ENCODE measurements at places on chromosomes 12 and 14.

DNA sequence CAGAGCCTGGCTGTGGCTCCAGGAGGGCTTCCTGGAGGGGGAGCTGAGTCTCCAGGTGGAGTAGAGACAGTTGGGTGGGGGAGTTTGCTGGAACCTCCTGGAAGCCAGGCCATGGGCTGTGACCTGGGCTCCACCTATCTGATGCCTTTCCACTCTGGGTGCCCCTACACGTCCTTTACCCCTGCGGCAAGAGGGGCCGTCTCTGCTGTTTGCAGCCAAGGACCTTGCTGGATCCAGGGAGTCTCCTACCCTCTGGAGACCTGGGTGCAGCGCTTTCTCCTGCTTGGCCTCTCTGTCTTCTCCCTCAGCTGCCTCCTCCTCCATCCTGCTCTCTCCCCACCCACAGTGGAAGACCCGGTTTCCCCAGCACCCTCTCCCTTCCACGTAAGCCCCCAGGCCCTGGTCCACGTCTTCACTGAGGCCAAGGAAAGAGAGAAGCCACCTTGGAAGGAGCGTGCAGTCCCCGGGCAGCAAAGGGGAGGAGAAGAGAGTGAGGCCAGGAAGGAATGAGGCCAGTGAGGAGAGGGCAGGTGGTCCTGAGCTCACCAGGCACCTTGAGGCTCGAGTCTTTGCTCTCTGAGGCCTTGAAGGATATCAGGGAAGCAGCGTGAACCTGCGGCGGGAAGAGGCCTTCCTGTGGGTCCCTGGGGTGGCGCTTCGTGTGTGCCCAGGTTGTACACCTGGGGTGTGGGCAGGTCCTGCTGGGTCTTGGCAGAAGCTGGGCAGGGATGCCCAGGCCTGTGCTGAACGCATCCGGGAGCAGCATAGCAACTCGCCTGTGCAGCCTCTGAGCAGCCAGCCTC, 294.3 kb upstream of the RTL1 start:
- DNase-seq = no peak

DNA sequence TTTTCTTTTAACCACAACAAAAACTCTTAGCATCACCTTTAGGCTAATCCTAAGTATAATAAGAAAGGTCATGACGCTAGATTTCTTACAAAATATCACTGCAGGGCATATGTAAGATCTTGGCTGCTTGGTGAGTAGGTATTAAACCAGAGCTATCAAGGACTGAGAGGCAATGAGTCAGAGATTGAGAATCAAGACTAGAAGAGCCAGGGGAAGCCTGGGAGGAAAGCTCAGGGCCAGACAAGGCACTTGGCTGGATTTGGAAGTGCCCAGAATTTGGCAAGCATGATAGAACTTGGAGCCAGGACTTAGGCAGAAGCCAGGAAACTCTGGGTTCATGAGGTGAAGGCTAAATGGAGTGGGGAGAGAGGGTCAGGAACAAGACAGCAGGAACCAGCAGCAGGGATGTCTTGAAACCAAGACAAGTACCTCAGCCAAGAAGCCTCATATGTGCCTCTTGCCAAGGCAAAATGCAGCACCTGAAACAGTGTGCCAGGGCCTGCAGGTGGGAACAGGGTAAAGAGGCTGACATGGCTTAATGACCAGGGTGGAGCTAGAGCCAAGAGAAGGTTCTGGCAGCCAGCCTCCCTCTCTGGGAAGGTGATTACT, 49.9 kb downstream of the PTHLH start:
- peak; percentile 75 for DNase-seq

GRCh38 chr12:109033239-109034196, 12.7 kb upstream of the SVOP start:
- no peak for DNase-seq

DNA sequence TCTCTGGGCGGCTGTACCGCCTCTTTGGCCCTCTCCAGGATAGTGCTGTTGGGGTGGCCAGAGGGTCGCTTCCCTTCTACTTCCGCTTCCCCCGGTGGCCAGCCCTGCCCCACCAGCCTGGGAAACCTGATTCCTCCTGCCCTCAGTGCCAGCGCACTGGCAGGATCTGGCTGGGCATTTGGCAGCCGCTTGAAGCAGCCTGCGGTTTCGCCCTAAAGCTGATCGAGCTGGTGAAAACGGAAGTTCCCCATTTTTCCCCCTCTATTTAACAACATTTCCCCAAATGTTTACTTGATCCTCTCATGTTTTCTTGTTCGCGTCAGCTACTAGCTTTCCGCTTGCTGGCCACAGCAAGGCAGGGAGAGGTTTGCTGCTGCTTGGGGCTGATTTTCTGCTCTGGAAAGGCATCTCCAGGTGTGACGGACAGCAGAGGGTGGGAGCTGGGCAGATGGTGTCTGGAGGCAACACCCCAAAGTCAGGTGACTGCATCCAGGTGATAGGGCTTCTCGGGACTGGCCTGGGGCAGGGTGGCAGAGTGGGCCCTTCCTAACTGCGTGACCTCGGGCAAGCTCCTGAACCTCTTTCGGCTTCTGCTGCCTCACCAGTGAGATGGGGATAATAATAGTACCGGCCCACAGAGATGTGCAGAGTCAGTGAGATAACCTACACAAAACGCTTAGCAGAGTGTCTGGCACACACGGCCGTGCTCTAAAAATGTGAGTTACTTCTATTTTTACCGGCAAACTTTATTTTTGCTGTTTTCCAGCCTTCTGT, 53.1 kb downstream of the TSPAN9 start:
- DNase-seq = no peak

GRCh38 chr14:39203659-39204606, 28.9 kb downstream of the PNN start:
- no peak for DNase-seq

DNA sequence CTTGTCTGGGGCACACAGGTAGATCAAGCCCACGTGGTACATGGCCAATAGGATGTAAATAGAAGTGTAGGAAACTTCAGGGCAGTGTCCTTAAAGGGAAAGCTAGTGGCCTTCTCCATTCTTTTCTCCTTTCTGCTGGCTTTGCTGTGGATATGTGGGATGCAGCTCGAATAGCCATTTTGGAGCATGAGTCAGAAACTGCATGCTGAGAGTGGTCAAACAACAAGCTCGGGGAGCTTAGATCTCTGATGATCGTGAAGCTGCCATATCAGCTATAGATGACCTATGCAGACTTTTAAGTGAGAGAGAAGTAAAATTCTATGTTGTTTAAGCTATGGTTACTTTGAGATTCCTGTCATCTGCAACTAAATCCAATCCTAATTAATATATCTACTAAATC, 241.3 kb upstream of the DAAM1 start:
- DNase-seq = no peak

- DNase-seq = peak; percentile 13
Observed at GRCh38 chr12:74539261-74539660, 1.6 kb downstream of the ATXN7L3B start.

GRCh38 chr12:117036046-117036445, 63.2 kb downstream of the TESC start:
- no peak for DNase-seq

All from EL (cell line).